ENCODE measurements at places on chromosomes 6 and 20.

DNA sequence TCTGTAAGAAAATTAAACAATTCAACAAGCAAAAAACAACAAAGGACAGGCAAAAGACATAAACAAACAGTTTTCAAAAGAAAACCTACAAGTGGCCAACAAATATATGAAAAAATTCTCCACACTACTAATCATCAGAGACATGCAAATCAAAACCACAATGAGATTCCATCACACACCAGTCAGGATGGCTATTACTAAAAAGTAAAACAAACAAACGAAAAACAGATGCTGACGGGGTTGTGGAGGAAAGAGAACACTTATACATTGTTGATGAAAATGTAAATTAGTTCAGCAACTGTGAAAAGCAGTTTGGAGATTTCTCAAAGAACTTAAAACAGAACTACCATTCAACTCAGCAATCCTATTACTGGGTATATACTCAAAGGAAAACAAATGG, 537.6 kb downstream of the HDGFL1 start:
- no peak for DNase-seq

DNA sequence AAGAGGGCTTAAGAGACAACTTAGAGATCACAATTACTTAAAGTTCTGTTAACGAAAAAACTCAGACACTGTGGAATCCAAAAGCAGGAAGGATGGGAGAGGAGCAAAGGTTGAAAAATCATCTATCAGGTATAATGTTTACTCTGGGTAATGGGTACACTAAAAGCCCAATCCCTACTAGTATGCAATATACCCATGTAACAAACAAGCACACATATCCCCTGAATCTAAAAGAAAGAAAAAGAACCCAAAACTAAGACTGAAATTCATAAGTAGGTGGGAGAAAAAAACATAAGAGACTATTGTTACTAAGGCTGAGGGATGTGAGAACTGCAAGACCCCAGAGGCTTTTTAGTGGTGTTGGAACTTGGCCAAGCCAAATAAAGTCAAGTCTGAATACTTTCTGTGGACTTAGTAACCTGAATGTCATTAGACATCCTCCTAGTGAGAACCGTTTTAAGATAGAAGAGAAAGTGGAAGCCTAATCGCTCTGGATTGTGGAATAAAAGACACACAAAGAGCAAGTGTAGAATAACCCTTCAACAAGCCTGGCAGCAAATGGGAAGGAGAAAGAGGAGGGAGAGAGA, 189.4 kb upstream of the RNF217 start:
- no peak for DNase-seq

- no peak for DNase-seq
Measured at GRCh38 chr6:53263917-53264316, 84.8 kb downstream of the ELOVL5 start.

- no peak for DNase-seq
Measured at GRCh38 chr6:130376936-130377335, 11.1 kb downstream of the TMEM200A start.

DNA sequence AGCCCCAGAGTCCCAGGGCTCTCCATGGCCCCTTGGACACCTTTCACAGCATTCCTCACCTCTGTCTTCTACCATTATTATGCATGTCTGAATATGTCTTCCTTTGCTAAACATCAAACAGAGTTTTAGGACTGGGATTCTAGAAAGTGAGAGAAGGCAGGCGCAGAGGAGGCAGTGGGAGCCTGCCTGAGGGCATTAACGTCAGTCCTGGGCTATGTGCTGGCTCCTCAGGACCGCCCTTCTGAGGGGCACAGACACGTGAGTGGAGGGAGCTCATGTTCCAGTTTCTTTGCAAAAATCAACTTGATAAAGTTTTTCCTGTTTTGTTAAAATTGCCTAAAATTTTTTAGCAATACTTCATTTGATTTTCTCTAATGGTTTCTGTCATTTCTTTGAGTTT, 38.0 kb downstream of the C6orf15 start:
- no peak for DNase-seq

- no peak for DNase-seq
Measured at GRCh38 chr6:129946439-129947140, 71.8 kb upstream of the L3MBTL3 start.

GRCh38 chr20:19850198-19850533, 92.1 kb downstream of the RIN2 start:
- no peak for DNase-seq

GRCh38 chr6:44115866-44116265, 11.4 kb downstream of the MRPL14 start:
- no peak for DNase-seq

- DNase-seq, result no peak
Measured at GRCh38 chr6:153525998-153526397, 394.9 kb upstream of the RGS17 start.

GRCh38 chr20:760751-761417, 7.4 kb downstream of the SLC52A3 start:
- DNase-seq, result no peak

- no peak for DNase-seq
Measured at GRCh38 chr20:15716256-15716655, 857.0 kb downstream of the KIF16B start.

DNA sequence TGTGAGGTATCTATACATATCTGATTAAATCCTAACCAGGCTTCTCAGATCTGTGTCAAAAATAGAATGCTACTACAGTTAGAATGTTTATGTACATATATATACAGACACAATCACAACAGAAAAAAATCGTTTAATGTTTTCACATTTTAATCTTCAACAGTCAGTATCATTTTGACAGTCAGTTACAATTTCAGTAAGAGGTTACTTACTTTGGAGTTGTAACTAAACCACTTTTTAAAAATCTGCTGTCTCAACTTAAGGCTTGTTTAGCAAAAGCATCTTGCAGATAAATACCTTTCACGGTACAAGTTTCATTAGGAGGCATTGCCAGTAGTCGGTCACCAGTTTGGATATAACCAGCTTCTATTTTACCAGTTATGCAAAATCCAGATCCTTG, 32.3 kb upstream of the ALDH8A1 start:
- DNase-seq, result no peak

- no peak for DNase-seq
Measured at GRCh38 chr6:54059683-54060082, 51.6 kb upstream of the MLIP start.

- DNase-seq, result no peak
Measured at GRCh38 chr6:15473741-15474161, 189.1 kb downstream of the DTNBP1 start.
